ENCODE measurements at places on chromosomes 16 and 17.

- no peak for DNase-seq
Observed at GRCh38 chr17:82737967-82738877, 2.8 kb downstream of the FN3K start.

GRCh38 chr16:13039526-13039925 lies 138.1 kb downstream of the SHISA9 start:
- no peak for DNase-seq

- no peak for DNase-seq
Observed at GRCh38 chr17:14354807-14355206, 53.9 kb downstream of the HS3ST3B1 start.

DNA sequence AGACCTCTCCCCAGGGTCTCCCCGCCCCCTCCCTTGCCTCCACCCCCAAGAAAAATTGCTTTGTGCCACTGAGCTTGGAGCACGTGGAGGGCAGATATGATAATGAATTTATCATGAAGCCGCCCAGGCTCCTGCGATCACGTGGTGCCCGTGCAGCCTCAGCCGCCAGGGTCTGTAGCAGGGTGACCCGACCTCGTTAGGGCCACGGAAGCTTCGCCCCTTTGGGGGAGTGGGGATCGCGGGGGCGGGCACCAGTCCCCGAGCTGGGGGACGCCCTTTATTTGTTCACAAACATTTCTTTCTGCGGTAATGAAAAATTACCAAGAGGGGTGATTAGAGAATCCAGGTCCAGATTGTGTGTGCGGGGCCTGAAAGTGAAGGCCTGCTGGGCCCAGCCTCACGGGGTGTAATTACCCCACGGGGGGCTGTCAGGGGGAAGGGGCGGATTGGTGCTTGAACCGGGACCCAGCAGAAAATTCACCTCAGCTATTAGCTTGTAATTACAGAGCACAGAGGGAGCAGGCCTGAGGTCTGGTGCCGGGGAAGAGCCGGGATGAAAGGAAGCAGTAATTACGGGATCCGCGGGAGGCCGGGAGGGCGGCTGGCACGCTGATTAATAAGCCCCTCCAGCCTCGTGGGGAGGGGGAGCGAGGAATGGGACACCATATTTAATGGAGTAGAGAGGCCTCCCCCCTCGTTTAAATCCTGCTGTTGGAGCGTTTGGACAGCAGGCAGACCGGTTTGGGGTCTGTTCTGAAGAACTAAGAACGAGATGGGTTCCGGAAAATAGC lies 13.3 kb downstream of the GSE1 start:
- DNase-seq: peak; percentile 87

- DNase-seq: no peak
Observed at GRCh38 chr16:75787440-75787839, 61.1 kb upstream of the CPHXL start.

GRCh38 chr16:22762486-22762885 lies 51.5 kb upstream of the HS3ST2 start:
- no peak for DNase-seq

DNA sequence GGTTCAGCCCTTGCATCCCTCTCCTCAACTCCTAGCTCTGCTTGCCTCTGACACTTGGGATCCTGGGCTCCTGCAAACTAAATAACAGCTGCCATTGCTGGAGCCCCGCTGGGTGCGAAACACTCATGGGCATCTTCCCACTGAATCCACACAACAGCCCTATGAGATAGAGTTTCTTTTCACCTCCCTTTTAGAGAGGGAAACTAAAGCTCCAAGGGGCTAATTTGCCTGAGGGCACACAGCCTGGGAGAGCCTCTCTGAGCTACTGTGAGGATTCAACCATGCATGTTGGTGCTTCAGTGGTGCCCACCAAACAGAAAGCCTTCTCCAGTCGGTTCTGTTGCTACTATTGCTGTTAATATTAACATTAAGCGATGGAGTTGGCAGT lies 4.0 kb downstream of the ACBD4 start:
- no peak for DNase-seq

- no peak for DNase-seq
Observed at GRCh38 chr16:87420026-87421002, 28.2 kb downstream of the MAP1LC3B start.

GRCh38 chr17:48213797-48214196 lies 106.2 kb downstream of the SNX11 start:
- DNase-seq: peak; percentile 45

DNA sequence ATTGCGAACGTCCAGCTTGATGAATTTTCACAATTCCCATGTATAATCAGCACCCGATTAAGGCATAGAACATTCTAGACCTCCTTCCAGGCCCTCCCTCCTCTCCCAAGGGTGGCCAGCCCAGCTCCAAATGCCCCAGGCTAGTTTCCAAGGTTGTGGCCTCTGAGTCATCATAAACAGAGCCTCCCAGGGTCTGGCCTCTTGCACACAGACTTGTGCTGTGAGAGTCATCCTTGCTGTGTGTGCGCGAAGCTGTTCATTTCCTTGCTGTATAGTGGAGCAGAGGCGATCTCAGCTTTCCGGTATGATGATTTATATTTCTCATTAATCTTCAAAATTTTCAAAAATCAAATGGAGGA lies 20.5 kb upstream of the JPH3 start:
- no peak for DNase-seq

DNA sequence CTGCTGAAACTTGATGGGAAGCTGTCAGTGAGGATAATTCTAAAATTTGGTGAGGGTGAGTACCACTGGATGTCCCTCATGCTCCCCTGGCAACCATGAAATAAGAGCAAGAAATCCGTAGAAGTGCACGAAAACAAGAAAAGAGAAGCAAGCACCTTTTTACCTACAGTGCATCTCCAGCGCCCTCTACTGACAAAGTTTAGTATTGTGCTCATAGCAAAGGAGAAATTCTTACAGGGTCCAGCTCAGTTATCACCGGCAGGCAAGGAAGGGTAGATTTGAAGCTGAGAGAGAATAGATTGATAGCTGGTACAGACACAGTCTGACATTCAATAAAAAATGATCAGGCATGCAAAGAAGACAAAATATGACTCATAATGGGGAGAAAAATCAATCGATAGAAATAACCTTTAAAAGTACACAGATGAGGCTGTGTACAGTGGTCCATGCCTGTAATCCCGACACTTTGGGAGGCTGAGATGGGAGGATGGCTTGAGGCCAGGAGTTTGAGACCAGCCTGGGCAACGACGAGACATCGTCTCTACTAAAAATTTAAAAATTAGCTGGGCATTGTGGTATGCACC lies 28.3 kb upstream of the TEX2 start:
- no peak for DNase-seq

DNA sequence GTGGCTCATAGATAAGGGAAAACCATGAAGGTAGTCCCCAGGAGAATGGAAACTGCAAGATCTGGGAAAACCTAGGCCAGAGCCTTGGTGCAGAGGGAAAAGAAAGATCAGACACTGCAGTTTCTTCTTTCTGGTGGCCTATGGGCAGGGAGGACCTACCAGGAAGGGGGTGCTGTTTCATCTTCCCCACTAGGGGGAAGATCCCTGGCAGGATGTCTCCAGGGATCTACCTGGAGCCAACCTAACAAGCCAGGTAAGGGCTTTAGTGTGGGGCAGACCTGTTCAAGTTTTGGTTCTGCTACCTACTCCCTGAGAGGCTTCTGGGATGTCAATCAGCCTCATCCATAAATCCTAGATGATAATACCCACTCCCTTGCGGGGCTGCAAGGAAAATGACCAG lies 21.4 kb downstream of the TOM1L2 start:
- DNase-seq: no peak

GRCh38 chr17:66670206-66670605 lies 164.7 kb upstream of the CACNG5 start:
- DNase-seq: no peak

- no peak for DNase-seq
Observed at GRCh38 chr16:67393111-67393787, at the start of gene TPPP3. TSS of gene TPPP3 (minus strand) at chr16:67393498. CDS start at chr16:67391111, 2,387 bp downstream.

DNA sequence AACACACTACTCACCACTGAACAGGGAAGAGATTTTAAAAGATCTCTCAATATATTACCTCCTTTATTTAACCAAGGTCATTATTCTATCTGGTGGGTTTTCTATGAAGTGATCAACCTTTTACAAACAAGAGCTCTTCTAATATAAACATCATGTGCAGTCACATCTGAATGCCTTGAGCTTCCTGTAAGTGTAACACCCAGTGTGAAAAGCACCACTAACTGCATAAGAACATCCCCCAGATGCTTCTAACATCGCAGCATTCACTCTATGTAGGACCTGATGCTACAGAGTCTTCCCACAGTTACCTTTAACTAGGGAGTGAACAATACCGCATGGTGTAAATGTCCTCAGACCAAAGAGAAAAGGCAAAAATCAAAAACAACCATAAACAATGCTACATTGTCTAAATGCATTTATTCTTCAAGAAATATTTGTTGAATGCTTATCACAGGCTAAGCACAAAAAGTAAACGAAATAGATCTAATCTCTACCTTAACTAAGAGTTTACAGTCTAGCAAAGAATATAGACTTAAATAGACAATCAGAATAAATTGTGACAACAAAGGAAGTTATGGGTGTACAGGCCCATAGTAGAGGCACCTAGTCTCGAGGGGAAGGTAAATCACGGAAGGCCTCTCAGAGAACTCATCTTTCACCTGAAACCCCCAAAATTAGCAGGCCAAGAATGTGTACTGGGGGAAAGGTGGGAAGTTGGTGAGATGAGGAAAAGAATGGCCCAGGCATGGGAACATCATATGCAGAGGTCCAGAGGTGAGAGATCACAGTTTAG lies 16.2 kb downstream of the SKAP1 start:
- no peak for DNase-seq

- no peak for DNase-seq
Observed at GRCh38 chr16:1450218-1450617, 5.9 kb upstream of the CCDC154 start.

GRCh38 chr16:66388350-66389139 lies 22.1 kb downstream of the CDH5 start:
- DNase-seq: no peak

DNA sequence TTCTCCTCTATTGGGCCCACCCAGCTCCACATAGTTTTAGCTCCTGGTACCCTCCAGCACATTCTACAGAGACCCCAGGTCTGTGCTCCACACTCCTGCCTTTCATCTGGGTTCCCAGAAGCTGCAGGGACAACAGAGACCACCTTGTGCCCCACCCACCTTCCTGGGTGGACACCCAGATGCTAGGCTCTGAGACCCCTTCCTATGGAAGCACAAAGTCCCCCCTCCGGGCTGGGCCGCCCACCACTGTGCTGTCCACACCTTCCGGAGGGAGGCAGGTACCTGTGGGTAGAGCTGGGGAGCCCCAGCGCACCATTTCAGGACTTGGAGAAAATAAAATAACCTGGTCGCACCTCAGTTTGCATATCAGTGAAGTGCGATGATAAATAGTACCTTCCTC lies 224.9 kb upstream of the FOXF1 start:
- DNase-seq: no peak

Data from NCI-H2081 treated with DMSO at 0.1 percent for 48 hours (cell line).